Muscle of leg (tissue), 16 donors: ENCODE measurements at places on chromosomes 13 and 19. TPM values are rescaled to one million over a fixed set of nuclear protein-coding genes. Genes with fewer than 3 reads are reported as not detected.

DNA sequence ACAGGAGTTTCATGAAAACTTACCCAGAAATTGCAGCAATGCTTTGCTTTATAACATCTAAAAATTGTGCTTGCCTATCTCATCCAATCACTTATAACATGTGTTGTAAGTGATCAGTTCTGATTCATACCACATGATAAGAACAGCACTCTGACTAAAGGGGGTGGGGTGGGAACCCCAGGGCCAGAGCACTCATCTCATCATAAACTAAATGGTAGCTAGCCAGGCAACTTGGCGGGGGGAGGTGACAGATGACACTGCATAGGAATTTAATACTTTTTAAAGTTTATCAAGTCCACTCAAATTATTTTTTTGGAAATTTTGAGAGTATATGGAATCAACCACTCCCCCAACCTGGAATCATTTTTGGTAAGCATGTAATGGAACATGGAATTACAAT lies 42.1 kb downstream of the FOXO1 start:
- H3K36me3 ChIP-seq: no peaks in the 10 kb centered on the region
- H3K4me1 ChIP-seq: no peaks in the 10 kb centered on the region
- no peaks in the 10 kb centered on the region for H3K27me3 ChIP-seq

DNA sequence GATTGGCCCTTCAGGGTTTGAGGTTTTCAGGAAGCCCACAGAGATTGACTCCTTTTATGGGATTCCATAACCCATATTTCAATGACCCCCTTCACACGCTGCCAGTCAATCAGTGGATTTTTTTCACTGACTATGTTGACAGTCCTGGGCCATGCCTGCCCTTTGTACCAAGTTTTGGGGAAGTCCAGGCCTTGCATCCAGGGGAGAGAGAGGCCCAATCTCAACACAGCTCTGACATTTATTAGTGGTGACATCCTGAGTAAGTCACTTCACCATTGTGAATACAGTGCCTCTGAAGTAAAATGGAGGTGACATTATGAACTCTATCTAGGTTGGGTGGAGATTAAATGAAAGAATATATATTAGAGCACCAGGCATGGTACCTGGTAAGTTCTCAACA lies 181.1 kb downstream of the NUFIP1 start:
- no peaks in the 10 kb centered on the region for H3K4me1 ChIP-seq
- H3K27me3 ChIP-seq: no peaks in the 10 kb centered on the region
- H3K4me3 ChIP-seq: no peak overlapping the region
- no peaks in the 10 kb centered on the region for H3K36me3 ChIP-seq
- no peak overlapping the region for H3K27ac ChIP-seq

Gene F10
- 41.0 TPM for total RNA-seq

Gene DUXA
- total RNA-seq: not detected

DNA sequence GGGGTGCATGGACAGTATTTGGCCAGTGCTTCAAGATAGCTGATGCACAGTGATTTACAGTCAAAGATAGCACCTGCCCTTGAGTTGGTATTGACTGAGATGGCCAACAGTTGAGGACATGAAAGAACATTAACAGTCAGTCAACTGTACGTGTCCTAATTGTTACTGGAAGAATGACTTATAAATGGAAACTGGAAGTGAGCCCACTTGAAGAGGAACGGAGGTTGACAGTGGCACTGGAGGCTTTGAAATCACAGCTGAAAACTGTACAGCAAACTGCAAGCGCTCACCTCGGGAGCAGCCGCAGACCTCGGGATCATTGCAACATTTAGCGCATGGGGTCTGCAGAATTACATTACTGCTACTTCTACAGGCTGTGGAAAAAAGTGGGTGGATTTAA lies 77.1 kb downstream of the GGACT start:
- H3K36me3 ChIP-seq: no peaks in the 10 kb centered on the region
- no peak overlapping the region for H3K4me3 ChIP-seq
- H3K27ac ChIP-seq: no peak overlapping the region
- no peaks in the 10 kb centered on the region for H3K27me3 ChIP-seq
- H3K4me1 ChIP-seq: no peaks in the 10 kb centered on the region
- DNase-seq: no peak

GRCh38 chr19:15218501-15218900 lies 13.7 kb downstream of the EPHX3 start:
- no peak overlapping the region for H3K4me3 ChIP-seq
- H3K27ac ChIP-seq: no peak overlapping the region
- no peak for DNase-seq
- H3K27me3 ChIP-seq: no peaks in the 10 kb centered on the region
- no peaks in the 10 kb centered on the region for H3K36me3 ChIP-seq

- no peaks in the 10 kb centered on the region for H3K36me3 ChIP-seq
- H3K27ac ChIP-seq: no peak overlapping the region
- no peaks in the 10 kb centered on the region for H3K4me1 ChIP-seq
- peak; percentile 13 for DNase-seq
- no peaks in the 10 kb centered on the region for H3K27me3 ChIP-seq
These were observed 14.2 kb downstream of the FCAR start for GRCh38 chr19:54888239-54888638.

Gene SLITRK6
- total RNA-seq: 6.7 TPM

Gene LRP3
- total RNA-seq: 20.8 TPM

GRCh38 chr13:40982772-40983171 lies 36.3 kb downstream of the ELF1 start:
- H3K36me3 ChIP-seq: no peaks in the 10 kb centered on the region
- peaks cover 5% of the 10 kb centered on the region for H3K4me1 ChIP-seq
- H3K27me3 ChIP-seq: no peaks in the 10 kb centered on the region
- peak overlapping the region; percentile 89 for H3K27ac ChIP-seq
- peak; percentile 90 for DNase-seq
- H3K4me3 ChIP-seq: no peak overlapping the region

GRCh38 chr13:40974460-40975407 lies 44.4 kb downstream of the ELF1 start:
- DNase-seq: no peak
- H3K4me3 ChIP-seq: no peak overlapping the region
- no peaks in the 10 kb centered on the region for H3K27me3 ChIP-seq
- no peaks in the 10 kb centered on the region for H3K36me3 ChIP-seq
- H3K27ac ChIP-seq: no peak overlapping the region

Gene REEP6
- total RNA-seq: 0.58 TPM

- H3K4me3 ChIP-seq: peak within 1 kb of the TSS; percentile 88
- H3K27ac ChIP-seq: peak within 1 kb of the TSS; percentile 72
- peaks cover 13% of the 10 kb centered on the region for H3K36me3 ChIP-seq
These were observed at the start of gene NFIX for GRCh38 chr19:12994701-12995595. TSS of gene NFIX (plus strand) at chr19:12995475. CDS start at chr19:12995838, 363 bp downstream.

GRCh38 chr19:40596608-40597328 lies 4.4 kb upstream of the LTBP4 start:
- H3K27ac ChIP-seq: peak overlapping the region; percentile 79
- H3K4me3 ChIP-seq: peak overlapping the region; percentile 41
- no peaks in the 10 kb centered on the region for H3K36me3 ChIP-seq
- DNase-seq: peak; percentile 84
- peaks cover 45% of the 10 kb centered on the region for H3K4me1 ChIP-seq
- peaks cover 53% of the 10 kb centered on the region for H3K27me3 ChIP-seq

DNA sequence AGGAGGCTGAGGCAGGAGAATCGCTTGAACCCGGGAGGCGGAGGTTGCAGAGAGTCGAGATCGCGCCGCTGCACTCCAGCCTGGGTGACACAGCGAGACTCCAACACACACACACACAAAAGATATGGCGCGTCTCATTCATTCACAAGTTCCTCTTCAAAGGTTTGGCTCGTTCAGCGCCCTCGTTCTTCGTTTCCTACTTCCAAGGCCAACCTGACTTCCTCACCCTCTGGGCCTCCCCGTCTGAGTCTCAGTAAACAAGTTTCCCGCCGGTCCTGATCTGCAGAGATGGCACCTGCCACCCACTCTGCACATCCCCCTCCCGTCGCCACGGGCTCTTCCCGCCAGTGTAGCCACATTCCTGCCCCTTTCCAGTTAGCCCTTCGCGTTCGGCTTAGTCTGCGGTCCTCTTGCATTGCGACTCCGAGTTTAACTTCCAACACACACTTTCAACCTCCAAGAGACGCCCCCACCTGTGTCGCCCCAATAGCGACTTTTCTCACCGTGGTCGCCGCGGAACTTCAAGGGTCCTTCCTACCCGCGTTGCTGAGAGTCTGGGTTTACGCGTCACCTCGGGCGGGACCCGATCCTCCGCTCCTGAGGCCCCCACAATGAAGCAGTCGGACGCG lies 1.3 kb upstream of the BSG start:
- peak; percentile 59 for DNase-seq
- H3K27me3 ChIP-seq: peaks cover 8% of the 10 kb centered on the region
- peak overlapping the region; percentile 72 for H3K4me3 ChIP-seq
- no peaks in the 10 kb centered on the region for H3K36me3 ChIP-seq
- peaks cover 40% of the 10 kb centered on the region for H3K4me1 ChIP-seq

GRCh38 chr13:48234566-48235340 lies 1.7 kb downstream of the ITM2B start:
- peak overlapping the region; percentile 75 for H3K4me3 ChIP-seq
- peak; percentile 74 for DNase-seq
- no peaks in the 10 kb centered on the region for H3K27me3 ChIP-seq
- peaks cover 9% of the 10 kb centered on the region for H3K4me1 ChIP-seq

DNA sequence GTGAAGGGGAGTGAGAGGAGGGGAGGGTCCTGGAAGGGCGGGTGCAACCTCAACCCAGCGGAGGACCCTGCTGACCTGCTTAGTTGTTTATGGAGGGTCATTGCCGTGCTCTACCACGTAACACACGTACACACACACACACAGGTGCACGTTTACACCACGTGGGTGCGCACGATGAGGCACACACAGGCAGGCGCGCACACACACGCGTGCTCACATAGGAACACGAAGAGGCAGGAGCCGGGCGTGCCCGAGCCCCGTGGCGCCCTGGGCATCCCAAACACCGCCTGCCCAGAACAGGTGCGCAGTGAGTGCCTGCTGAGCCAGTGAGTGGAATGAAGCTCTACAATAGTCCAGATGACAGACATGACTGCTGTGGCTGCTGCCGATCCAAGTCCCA lies 11.2 kb upstream of the MADCAM1 start:
- no peak overlapping the region for H3K27ac ChIP-seq
- H3K27me3 ChIP-seq: peaks cover 23% of the 10 kb centered on the region
- peaks cover 21% of the 10 kb centered on the region for H3K4me1 ChIP-seq
- no peak overlapping the region for H3K4me3 ChIP-seq
- no peaks in the 10 kb centered on the region for H3K36me3 ChIP-seq

GRCh38 chr19:55703790-55704215 lies 28.8 kb downstream of the EPN1 start:
- peaks cover 10% of the 10 kb centered on the region for H3K36me3 ChIP-seq
- no peak overlapping the region for H3K4me3 ChIP-seq
- H3K4me1 ChIP-seq: no peaks in the 10 kb centered on the region
- H3K27me3 ChIP-seq: no peaks in the 10 kb centered on the region
- no peak overlapping the region for H3K27ac ChIP-seq

GRCh38 chr19:43765109-43765876 lies 10.5 kb upstream of the SMG9 start:
- H3K27ac ChIP-seq: peak overlapping the region; percentile 4
- DNase-seq: peak; percentile 86
- no peaks in the 10 kb centered on the region for H3K27me3 ChIP-seq
- no peaks in the 10 kb centered on the region for H3K36me3 ChIP-seq

Gene UBE2L5
- total RNA-seq: 0.18 TPM
